Heart right ventricle (tissue), 16 donors: ENCODE measurements at places on chromosomes 4 and X. TPM values are rescaled to one million over a fixed set of nuclear protein-coding genes. Genes with fewer than 3 reads are reported as not detected.
A peak's percentile ranks its signal among the peaks of the same experiment; 100 is the strongest.

- peaks cover 36% of the 10 kb centered on the region for H3K4me1 ChIP-seq
- DNase-seq: peak; percentile 54
- no peaks in the 10 kb centered on the region for H3K27me3 ChIP-seq
- H3K36me3 ChIP-seq: no peaks in the 10 kb centered on the region
- H3K27ac ChIP-seq: peak within 1 kb of the TSS; percentile 100
These were observed at the start of gene STAG2 for GRCh38 chrX:123961268-123962005. Gene STAG2, plus strand, starts transcription at chrX:123961706. Its CDS starts 60,922 bp downstream, at chrX:124022628.

The WAS gene
- total RNA-seq: 1.9 TPM

The PDK3 gene
- 6.0 TPM for total RNA-seq

The GLUD2 gene
- 1.7 TPM for total RNA-seq

The STK32B gene
- 0.30 TPM for total RNA-seq

DNA sequence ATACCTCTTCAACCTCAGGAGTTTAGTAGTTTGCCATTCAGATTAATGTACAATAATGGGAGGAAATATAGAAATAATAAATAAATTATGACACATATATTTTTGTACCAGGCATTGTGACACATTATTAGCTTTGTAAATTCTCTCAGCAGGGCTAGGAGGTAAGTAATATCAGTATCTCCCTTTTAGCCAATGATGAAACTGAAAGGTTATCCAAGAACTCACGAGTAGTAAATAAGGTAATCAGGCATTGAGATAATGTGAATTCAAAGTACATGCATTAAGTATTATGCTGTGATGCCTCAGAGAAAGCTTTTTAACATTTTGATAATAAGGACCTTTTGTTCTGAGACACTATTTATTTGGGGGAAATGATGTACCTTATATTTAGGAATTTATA lies 5.3 kb upstream of the ARAP2 start:
- no peaks in the 10 kb centered on the region for H3K4me1 ChIP-seq
- no peak overlapping the region for H3K4me3 ChIP-seq
- no peaks in the 10 kb centered on the region for H3K36me3 ChIP-seq
- no peak for DNase-seq

The GRIA2 gene
- not detected for total RNA-seq

The MAOB gene
- total RNA-seq: 173 TPM

The FGF16 gene
- not detected for total RNA-seq

DNA sequence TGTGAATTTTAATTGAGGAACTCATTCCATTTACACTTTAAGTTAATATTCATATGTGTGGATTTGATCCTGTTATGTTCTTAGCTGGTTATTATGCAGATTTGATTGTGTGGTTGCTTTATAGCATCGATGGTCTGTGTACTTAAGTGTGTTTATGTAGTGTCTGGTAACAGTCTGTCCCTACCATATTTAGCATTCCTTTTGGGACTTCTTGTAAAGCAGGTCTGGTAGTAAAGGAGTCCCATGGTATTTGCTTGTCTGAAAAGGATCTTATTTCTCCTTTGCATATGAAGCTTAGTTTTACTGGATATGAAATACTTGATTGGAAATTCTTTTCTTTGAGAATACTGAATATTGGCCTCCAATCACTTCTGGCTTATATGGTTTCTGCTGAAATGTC lies 76.6 kb downstream of the KLF8 start:
- no peak overlapping the region for H3K27ac ChIP-seq
- DNase-seq: no peak
- H3K36me3 ChIP-seq: no peaks in the 10 kb centered on the region

The OCRL gene
- 8.0 TPM for total RNA-seq

GRCh38 chrX:20432048-20432447 lies 165.3 kb upstream of the RPS6KA3 start:
- no peaks in the 10 kb centered on the region for H3K36me3 ChIP-seq
- no peak overlapping the region for H3K27ac ChIP-seq
- no peak for DNase-seq
- H3K4me3 ChIP-seq: no peak overlapping the region
- no peaks in the 10 kb centered on the region for H3K4me1 ChIP-seq

DNA sequence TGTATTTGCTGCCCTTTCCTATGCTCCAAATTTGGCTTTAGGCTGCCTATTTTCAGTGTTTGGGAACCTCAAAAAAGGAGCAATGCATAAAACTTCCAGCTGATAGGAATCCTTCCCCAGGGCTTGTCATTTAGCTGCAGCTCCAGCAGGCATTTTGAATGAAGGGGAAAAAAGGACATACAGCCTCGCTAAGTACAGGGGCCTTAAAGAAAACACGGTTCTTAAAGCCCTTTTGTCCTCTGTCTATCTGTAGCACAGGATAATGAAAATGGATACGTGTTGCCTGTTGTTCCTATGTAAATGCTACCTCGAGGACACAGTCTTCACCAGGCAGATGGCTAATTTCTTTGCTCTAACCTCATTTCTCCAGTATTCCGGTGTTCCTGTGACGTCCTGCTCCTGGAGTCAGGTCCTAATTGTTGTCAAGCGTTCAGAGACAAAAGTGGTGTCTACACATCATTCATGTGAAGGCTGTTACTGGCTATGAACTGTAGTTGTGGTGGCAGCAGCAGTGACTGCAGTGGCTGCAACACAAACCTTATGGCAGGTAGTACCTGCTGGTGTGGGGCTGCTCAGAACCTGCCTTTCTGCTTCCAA lies 117.4 kb downstream of the MGST2 start:
- no peak overlapping the region for H3K27ac ChIP-seq
- DNase-seq: no peak
- no peaks in the 10 kb centered on the region for H3K36me3 ChIP-seq
- H3K4me3 ChIP-seq: no peak overlapping the region

- peak overlapping the region; percentile 48 for H3K4me3 ChIP-seq
- H3K27me3 ChIP-seq: no peaks in the 10 kb centered on the region
- peaks cover 61% of the 10 kb centered on the region for H3K4me1 ChIP-seq
These were observed 15.2 kb downstream of the GAB1 start for GRCh38 chr4:143351774-143352451.

GRCh38 chr4:153683763-153684181 lies 308 bp upstream of the TLR2 start:
- no peak for DNase-seq
- no peaks in the 10 kb centered on the region for H3K36me3 ChIP-seq
- peaks cover 23% of the 10 kb centered on the region for H3K4me1 ChIP-seq
- H3K27me3 ChIP-seq: peaks cover 33% of the 10 kb centered on the region

- no peaks in the 10 kb centered on the region for H3K27me3 ChIP-seq
- peak overlapping the region; percentile 43 for H3K27ac ChIP-seq
- no peaks in the 10 kb centered on the region for H3K36me3 ChIP-seq
- no peaks in the 10 kb centered on the region for H3K4me1 ChIP-seq
These were observed 587.6 kb upstream of the DIPK2B start for GRCh38 chrX:45788315-45788714.

DNA sequence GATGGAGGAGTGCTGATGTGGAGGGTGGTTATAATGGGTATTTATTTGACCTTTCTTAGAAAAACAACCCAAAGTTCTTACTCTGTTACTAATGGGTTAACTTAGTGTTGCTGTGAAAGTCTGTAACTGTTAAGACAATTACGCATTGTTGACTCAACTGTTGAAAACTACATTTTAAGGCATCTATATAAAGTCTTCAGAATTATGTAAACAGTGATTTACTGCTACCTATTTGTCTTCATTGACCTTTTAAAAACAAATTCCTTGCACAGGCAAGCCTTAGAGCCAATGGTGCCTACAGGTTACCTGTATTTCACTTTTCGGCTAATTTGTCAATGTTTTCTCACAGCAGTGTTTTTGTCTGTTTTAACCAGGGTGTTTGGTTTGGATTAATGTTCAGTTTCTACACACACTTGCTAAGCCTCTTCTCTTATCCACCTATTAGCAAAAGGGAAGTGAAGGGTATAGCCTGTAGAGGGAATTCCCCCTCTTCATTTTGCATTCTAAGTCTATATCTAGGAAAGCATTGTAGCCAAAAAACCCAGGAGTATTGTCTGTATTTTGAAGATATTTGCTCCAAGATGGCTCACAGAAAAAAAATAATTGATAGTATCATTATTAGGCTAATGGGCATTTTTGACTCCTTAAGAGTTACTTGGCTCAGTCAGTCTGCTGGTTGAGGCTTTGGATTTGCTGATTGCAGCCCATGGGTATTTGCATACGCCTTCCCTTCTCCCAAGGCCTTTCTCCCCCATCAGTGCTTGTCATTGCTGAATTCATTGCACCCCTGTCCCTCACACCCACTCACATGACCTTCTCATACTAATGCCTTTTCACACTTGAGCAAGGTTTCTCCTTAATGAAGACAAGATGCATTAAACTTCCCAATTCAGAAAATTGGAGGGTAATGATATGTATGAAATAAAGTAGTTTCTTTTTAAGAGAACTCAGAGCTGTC lies 30.5 kb downstream of the AFF1 start:
- no peak overlapping the region for H3K27ac ChIP-seq
- H3K4me1 ChIP-seq: peaks cover 4% of the 10 kb centered on the region
- no peaks in the 10 kb centered on the region for H3K27me3 ChIP-seq
- no peak overlapping the region for H3K4me3 ChIP-seq

GRCh38 chrX:103415068-103415467 lies 38.7 kb downstream of the BEX3 start:
- no peak overlapping the region for H3K27ac ChIP-seq
- no peaks in the 10 kb centered on the region for H3K36me3 ChIP-seq
- DNase-seq: no peak
- H3K4me3 ChIP-seq: no peak overlapping the region
- no peaks in the 10 kb centered on the region for H3K27me3 ChIP-seq

- H3K27ac ChIP-seq: no peak overlapping the region
- no peak overlapping the region for H3K4me3 ChIP-seq
- H3K4me1 ChIP-seq: no peaks in the 10 kb centered on the region
- no peaks in the 10 kb centered on the region for H3K36me3 ChIP-seq
- DNase-seq: no peak
These were observed 7.7 kb upstream of the MAPK10 start for GRCh38 chr4:86367577-86367976.

GRCh38 chr4:27010334-27010940 lies 149.8 kb downstream of the STIM2 start:
- no peaks in the 10 kb centered on the region for H3K36me3 ChIP-seq
- H3K4me1 ChIP-seq: no peaks in the 10 kb centered on the region
- no peaks in the 10 kb centered on the region for H3K27me3 ChIP-seq
- DNase-seq: peak; percentile 50

The RNF128 gene
- 0.08 TPM for total RNA-seq

DNA sequence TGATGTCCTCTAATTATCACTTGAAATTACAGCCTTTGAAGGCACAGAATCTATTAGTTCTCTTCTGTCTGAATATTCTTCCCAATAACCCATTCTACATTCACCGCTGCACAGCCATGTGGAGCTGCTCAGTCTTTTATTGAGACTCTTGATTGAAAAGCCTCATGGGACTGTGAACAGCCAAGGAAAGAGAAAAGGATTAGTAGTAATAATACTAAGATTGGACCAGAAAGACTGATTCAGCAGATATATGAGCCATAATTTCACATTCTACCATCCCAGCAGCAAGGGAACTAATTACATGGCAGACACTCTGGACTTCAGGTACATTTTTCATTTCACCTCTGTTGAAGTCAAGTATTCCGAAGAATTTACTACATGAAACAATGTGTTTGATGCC lies 2471.7 kb downstream of the ARAP2 start:
- no peak overlapping the region for H3K27ac ChIP-seq
- H3K4me3 ChIP-seq: no peak overlapping the region
- no peaks in the 10 kb centered on the region for H3K36me3 ChIP-seq
- no peak for DNase-seq
- no peaks in the 10 kb centered on the region for H3K4me1 ChIP-seq
- H3K27me3 ChIP-seq: no peaks in the 10 kb centered on the region

The NDST3 gene
- total RNA-seq: not detected

DNA sequence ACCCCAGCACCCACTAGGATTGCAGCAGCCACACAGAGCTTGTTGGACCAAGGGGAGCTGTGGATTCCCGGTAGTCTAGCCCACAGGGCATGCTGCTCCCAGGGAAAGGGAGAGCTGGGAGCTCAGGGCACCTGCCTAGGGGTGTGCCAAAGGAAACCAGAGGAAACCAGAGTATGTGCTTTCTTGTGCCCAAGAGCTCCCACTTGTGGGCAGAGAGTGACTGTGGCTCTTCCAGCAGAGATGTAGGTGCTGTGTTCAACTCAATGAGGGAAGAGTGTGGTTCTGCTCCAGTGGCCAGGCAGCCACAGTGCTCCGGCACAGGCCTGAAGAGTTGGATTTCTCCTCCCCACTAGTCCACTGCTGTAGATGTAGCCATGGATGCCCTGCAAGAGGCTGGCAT lies 1050.0 kb upstream of the INTU start:
- H3K27me3 ChIP-seq: no peaks in the 10 kb centered on the region
- no peaks in the 10 kb centered on the region for H3K36me3 ChIP-seq
- no peaks in the 10 kb centered on the region for H3K4me1 ChIP-seq
- no peak for DNase-seq
- H3K27ac ChIP-seq: no peak overlapping the region
- no peak overlapping the region for H3K4me3 ChIP-seq
